ENCODE measurements at places on chromosomes 5 and 9.

GRCh38 chr5:160852049-160852448 lies at the start of gene ATP10B:
Gene ATP10B (minus strand): TSS chr5:160852211. CDS start chr5:160688074, 164,137 bp downstream.
- DNase-seq, result no peak

- no peak for DNase-seq
Observed at GRCh38 chr5:114185274-114185673, 176.6 kb upstream of the KCNN2 start.

- DNase-seq, result no peak
Observed at GRCh38 chr5:147927901-147928300, 21.6 kb upstream of the C5orf46 start.

GRCh38 chr5:131109540-131110255 lies 55.4 kb downstream of the HINT1 start:
- peak; percentile 53 for DNase-seq

GRCh38 chr5:2221450-2221849 lies 338.7 kb upstream of the IRX4 start:
- no peak for DNase-seq

DNA sequence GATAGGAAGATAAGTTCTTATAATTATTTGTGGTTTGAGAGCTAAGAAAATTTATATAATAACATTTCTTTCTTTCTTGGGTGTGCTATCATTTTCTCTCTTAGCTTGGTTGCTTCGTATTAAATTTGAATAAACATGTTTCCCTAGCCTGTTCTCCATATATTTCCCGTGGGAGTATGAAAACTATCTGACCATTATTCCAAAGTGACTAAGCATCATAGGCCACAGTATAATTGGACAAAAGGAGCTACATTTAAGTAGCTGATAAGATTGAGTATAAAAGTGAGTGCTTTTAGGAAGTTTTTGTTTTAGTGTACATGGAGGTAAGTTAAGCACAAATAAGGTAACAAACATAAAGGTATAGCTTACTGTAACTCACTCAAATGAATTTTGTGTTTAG lies 8.4 kb upstream of the OSMR start:
- no peak for DNase-seq

DNA sequence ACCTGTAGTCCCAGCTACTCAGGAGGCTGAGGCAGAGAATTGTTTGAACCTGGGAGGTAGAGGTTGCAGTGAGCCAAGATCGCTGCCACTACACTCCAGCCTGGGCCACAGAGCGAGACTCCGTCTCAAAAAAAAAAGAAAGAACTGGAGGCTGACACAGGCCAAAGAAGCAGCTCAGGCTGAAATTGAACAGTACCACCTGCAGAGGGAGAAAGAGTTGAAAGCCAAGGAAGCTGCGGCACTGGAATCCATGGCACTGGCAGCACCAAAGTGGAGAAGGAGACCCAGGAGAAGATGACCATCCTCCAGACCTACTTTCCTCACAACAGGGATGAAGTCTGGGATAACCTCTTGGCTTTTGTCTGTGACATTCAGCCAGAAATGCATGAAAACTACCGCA lies 11.3 kb upstream of the TMEM141 start:
- no peak for DNase-seq

GRCh38 chr5:157267025-157267424 lies 1.1 kb downstream of the CYFIP2 start:
- no peak for DNase-seq

DNA sequence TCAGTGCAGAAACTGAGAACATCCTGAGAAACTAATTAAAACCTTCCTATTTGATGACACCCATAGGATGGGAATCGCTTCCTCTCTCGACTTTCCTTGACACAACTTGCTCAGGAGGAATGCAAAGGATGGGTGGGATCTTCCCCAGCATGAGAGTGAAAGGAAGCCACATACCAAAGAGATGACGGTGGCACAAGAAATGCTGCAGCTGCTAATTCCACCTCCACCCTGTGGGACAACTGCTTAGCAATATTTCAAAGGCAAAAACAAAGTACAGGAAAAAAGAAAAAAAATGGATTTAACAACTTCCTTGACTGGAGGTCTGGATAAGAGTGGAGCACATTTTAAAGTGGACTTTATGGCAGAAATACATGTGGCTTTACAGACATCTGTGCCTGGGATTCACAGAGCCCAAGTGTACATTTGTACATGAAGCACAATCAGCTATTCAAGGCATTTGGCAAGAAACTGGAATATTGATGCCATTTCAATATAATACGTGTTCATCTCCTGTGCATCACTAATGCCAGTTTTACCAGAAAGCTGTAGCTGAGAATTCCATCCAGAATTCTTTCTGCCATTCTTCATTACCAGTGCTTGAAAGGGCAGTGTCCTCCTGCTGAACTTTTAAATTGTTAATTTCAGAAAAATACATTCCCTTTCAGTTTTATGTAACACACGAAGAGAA lies 359.2 kb upstream of the ACTBL2 start:
- peak; percentile 86 for DNase-seq
